ENCODE measurements at places on chromosomes 2 and 18. TPM values are rescaled to one million over a fixed set of nuclear protein-coding genes. Genes with fewer than 3 reads are reported as not detected.

GRCh38 chr2:221649051-221649775, 77.1 kb upstream of the EPHA4 start:
- DNase-seq: peak; percentile 48

GRCh38 chr2:57890464-57890863, 156.1 kb upstream of the VRK2 start:
- DNase-seq: no peak

DNA sequence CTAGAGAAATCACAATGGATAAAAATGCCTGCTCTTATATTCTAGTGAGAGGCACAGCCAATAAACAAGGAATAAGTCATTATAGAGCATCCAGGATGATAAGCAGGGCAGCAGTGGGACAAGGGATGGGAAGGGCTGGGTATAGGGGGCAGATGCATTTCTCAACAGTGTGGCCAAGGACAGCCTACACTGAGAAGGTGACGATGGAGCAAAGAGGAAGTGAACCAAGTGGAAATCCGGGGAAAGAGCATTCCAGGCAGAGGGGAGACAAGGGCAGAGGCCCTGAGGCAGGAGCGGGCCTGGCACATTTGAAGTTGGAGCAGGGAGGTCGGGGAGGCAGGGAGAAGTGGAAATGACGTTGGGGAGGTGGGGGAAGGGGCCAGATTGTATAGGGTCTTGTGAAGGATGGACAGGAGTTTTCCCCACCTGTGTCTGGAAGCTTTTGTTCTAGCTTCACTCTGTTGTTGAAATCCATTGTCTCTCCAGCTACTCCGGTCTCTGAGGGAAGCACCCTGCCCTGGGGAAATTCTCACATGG, 17.6 kb downstream of the TMEM177 start:
- no peak for DNase-seq

DNA sequence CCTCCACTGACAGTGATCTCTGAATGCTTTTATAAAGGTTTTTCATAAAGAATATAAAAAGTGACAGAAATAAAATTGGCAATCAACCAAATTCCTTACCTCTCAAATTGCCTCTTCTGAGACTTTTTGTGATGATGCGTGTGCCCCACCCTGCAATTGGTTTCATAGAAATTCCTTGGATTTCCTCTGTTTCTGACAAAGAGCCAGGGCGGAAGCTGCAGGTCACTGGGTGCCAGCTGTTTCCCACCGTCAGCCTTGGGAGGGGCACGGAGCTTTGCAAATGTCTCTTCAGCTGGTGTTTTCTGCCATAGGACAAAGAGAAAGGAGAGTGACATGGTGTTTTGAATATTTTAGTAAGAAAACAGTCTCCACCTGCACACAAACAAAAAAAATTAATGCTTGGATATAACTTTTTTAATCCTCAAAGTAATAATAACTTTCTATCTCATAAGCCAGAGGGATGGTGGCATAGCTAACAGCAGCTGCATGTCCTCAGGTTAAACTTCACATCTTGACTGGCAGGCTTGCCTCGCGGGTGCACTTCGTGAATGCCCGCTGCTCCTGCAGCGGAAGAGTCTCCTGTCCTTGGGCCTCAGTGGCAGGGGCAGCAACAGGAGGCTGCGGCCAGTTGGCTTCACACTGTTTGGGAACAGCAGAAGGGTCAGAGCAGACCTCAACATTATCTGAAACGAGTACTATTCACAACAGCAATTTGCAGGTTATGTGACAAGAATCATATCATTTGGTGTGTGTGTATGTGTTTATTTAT, 24.7 kb downstream of the AGAP1 start:
- DNase-seq: peak; percentile 25

DNA sequence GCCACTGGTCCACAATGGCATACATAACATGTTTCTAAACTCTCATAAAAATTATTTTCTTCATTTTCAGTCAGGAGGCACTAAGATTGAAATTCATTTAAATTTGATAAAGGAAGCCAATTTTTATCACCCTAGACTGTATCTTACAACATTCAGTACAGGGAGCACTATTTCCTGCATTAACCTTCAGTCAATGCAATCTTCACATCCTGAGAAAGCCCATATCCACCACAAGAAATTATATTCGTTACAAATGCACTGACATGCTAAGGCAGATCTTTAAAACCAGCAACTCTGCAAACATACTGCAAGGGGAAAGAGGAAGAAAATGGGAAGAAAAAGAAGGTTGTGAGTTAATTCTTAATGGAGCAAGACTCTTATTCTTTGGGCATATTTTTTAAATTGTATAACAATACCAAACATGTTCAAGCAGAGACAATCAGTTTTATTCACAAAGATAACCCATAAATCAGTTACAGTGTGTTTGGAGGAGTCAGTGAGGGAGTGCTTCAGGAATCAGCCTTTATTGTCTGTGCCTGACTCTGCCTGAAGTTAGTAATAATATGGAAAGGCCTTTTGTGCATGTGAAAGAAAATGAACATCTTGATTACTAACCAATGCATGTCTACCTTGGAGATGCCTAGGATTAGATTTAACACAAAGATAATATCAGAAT, 370.1 kb downstream of the FBXO15 start:
- DNase-seq: no peak

- no peak for DNase-seq
Measured at GRCh38 chr2:101328474-101329007, 20.0 kb upstream of the RNF149 start.

GRCh38 chr2:152486737-152487400, 151.9 kb downstream of the FMNL2 start:
- no peak for DNase-seq

- DNase-seq: no peak
Measured at GRCh38 chr2:234393354-234393753, 103.5 kb downstream of the ARL4C start.

GRCh38 chr2:128272601-128273468, 45.8 kb downstream of the HS6ST1 start:
- DNase-seq: no peak

DNA sequence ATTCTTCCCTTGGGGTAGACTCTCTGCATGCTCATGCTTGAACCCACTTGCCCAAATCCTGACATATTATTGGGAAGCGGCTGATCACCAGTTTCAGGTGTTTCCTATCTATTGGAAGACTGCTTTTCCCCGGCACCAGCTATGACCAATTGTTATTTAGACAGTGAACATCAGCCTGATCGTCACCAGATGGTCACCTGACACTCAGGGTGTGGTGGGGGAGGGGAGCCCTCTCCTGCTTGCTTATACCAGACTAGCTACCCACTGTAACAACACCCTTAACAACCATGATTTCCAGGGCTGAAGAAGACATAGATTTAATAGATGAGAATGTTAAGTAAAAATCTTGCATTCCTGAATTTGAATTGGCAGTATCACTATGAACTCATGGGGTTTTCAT, 44.3 kb downstream of the RBM43 start:
- no peak for DNase-seq

Gene GULP1
- polyA plus RNA-seq: 28.3 TPM

Gene SLC5A7
- polyA plus RNA-seq: not detected

Gene DES
- polyA plus RNA-seq: 17.5 TPM

Gene FAM237A
- polyA plus RNA-seq: not detected

Gene CPLX4
- not detected for polyA plus RNA-seq

Gene CNTNAP5
- not detected for polyA plus RNA-seq

Gene FLACC1
- polyA plus RNA-seq: 1.7 TPM

Gene ARHGEF33
- 1.00 TPM for polyA plus RNA-seq
